ENCODE measurements at places on chromosomes 7 and 10.

- DNase-seq = no peak
Observed at GRCh38 chr10:121084016-121084674, 233.0 kb downstream of the WDR11 start.

GRCh38 chr7:100692578-100692961 lies 1.5 kb downstream of the GIGYF1 start:
- no peak for DNase-seq

DNA sequence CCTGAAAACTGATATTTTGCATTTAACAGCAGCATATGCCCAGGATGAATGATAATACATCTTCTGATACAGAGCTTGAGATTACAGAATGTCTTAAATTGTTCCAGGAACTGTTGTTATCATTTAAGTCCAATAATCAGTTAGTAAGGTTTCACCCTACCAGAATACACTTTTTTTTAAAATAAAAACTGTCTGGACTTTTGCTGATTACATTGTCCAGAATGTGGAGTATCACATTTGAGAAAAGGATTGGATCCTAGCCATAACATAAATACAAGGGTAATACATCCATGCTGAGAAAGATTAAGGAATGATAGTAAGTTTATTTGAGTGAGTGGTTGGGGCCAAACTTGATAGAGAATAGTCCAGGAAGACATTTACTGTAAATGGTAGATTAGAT lies 71.0 kb downstream of the SEPTIN7 start:
- DNase-seq = no peak

- no peak for DNase-seq
Observed at GRCh38 chr10:133185916-133186315, 25.9 kb downstream of the KNDC1 start.

DNA sequence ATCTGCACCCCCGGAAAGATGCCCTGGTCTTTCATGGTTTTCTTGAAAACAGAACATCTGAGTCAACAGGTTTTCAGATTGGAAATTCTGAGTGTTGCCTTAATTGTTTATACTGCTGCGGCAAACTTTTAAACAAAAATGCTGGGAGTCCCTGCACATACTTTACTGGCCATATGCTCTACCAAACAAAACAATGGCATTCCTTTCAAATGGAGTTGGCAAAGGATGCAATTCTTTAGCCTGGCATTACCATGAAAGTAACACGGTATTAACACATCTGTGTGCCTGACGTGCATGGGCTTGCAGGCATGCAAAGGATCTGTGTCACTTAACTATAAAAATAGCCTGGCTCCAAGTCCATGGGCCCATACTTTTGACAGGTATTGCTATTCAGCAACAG lies 4.2 kb downstream of the INHBA start:
- no peak for DNase-seq

DNA sequence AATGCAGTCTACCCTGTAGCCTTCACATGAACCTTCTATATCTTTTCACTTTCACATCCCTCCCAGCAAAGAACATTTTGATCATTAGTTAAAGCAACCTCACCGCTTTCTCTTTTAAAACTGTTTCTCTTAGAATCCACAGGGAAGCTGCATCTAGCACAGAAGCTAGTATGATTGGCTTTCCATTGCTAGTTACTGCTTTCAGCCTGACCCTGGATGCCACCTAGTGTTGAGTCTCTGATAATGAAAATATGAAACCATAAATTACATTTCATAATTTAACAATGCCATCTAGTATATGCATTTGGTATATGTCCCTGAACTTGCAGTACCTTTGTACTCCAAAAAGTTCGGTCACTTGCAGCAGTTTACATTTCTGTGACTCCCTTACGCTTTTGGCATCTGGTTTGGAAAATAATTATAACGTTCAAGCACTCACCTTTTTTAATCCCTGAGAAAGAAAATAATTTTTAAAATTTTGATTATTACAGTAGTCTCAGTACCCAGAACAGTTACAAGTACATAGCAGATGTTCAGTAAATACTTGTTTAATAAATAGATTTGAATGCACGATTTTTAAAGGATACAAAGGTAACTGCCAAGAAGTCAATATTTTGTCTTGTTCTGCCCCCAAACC lies 22.7 kb downstream of the CISD1 start:
- no peak for DNase-seq

All from NCI-H748 treated with DMSO at 0.1 percent for 48 hours (cell line).